Natural killer cell (primary cell): ENCODE measurements at places on chromosomes 4 and X. TPM values are rescaled to one million over a fixed set of nuclear protein-coding genes. Genes with fewer than 3 reads are reported as not detected.

DNA sequence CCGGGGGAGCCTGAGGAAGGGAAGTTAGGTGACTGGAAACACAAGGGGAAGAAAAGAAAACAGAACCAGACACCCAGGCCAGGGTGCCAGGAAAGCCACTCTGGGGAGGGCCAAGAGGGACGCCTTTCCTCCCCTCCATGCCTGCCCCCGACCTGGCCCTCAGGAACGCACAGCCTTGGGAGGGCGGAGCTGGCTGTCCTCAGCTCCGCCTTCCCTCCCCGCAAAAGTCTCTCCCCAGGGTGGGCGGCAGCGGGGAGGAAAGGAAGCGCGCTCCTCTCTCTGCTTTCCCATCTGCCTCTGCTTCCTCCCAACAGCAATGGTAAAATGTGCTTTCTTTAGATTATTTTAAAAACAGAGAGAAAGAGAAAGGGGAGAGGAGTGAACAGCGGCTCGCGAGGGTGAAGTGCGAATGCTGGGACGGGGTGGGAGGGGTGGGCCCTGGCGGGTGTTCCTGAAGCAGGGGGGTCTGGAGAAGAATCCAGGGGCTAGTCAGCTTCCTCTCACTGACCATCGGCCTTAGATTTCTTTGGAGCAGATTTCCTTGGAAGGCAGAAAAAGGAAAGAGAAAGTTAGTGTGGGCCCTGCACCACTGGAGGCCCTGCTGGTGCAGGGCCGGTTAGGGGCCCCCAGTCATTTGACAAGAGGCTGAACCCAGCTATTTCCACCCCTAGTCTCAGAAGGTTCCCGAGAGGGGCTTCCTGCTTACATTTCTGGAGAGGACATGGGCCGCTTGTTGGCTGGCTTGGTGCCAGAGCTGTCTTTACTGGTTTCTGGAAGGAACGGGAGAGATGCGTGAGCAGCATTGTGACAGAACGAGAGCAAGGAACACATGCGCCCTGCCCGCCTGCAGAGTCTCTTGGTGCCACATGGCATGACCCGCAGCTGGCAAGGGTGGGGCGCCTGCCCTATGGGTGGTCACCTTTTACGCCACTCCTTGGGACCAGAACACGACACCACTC, 4.7 kb upstream of the RENBP start:
- DNase-seq, result no peak

DNA sequence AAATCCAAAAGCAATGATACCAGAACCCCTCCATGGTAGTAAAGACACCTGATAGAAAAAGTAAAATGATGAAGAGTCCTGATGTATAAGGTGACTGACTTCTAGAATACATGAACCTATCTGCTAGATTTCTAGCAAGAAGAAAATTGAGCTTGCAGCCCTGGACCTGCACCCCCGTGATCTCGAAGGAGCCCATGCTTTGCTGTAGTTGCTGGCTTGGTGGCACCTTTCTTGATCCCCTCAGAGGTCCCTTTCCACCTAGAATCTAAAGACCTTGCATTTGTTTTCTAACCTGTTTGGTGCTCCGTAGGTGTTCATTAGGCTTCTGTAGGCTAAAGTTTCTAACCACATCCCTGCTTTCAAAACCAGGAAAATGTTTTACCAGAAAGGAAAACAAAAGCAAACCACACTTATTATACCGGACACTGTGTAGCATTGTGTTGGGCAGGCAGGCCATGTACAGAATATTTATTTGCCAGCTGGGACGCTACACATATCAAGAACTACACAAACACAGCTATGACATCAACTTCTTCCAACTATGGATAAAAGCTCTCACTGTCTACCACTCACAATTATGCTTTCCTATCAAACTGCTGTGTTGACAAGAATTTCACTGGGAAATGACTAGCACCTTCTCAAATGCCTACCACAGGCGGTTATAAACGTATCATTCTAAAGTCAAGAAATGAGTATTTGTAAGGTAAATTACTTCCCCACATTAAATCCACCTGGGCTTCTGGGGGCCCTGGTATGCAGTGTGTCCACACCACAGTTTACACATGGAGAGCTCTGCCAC, 316.2 kb downstream of the UNC5C start:
- no peak for DNase-seq

GRCh38 chr4:118746251-118746919, 61.2 kb downstream of the METTL14 start:
- DNase-seq, result no peak

DNA sequence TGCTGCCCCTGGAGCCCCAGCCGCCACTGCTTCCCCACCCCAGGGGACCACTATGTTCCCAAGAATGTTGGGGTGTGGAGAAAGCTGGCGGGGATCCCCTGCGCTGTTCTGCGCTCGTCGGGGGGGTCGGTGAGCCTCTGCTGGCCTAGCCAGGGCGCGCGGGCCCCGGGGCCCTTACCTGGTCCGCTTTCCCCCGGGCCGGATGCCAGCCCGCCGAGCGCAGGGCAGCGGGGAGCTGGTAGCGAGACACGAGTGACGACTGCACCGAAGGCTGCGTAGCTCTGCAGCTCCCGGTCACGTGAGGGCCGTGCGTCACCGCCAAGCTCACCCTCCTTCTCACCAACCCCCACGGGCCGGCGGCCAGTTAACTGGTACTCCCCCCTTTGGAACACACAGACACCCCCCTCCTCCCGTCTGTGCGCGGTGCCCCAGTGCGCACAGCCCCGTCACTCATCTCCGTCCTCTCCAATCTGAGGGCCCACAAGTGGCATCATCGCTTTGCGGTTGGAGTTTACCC, at the start of gene BEX1:
TSS of gene BEX1 (minus strand) at position 254 of the 517 bp plus-strand sequence. CDS start 897 bp downstream, outside the sequence.
- DNase-seq, result peak; percentile 10

- no peak for DNase-seq
Observed at GRCh38 chr4:2551118-2551517, 14.7 kb downstream of the FAM193A start.

DNA sequence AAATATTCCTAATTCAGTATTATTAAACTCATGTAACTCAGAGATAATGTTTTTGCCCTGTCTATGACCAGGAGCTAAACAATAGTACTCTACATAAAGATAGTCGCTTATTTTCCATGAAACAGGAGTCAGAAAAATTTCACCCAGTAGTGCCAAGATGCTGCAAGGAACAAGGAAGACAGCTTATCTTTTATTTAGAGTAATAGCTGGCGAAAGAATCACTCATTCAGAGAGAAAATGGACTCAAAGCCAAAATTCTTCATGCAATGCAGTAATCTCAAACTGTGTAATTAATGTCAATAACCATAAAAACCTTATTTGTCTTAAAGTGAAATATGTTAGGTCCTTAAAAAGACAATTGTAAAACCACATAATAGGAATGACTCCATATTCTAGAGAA, 477.8 kb downstream of the ANKRD50 start:
- DNase-seq, result no peak

GRCh38 chr4:13700021-13700857, 72.7 kb upstream of the BOD1L1 start:
- DNase-seq, result no peak

DNA sequence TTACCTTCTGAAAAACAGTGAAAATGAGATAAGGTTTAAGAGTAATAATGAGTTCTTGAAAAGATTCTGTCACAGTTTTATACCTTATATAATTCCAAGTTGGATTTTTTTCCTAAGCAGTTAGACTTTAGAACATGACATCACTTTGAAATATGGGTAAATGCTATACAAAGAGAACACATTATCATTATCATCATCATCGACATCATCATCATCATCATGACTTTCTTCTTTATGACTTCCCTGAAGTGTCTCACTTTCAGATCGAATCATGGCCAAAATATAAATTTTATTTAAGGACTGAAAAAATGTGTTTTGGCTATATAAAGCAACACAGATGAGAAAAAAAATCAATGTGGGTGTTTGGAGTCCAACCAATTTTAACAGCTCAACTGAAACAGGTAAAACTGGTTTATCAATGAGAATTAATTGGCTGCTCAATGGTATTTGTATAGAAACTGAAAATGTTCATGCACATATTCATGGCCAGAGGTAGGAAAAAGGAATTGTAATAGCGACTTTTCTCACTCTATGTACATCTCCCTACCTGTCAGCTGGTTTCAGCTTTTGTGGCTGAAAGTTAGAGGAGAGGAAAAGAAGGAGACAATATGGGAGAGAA, 243.1 kb upstream of the GPC4 start:
- no peak for DNase-seq

DNA sequence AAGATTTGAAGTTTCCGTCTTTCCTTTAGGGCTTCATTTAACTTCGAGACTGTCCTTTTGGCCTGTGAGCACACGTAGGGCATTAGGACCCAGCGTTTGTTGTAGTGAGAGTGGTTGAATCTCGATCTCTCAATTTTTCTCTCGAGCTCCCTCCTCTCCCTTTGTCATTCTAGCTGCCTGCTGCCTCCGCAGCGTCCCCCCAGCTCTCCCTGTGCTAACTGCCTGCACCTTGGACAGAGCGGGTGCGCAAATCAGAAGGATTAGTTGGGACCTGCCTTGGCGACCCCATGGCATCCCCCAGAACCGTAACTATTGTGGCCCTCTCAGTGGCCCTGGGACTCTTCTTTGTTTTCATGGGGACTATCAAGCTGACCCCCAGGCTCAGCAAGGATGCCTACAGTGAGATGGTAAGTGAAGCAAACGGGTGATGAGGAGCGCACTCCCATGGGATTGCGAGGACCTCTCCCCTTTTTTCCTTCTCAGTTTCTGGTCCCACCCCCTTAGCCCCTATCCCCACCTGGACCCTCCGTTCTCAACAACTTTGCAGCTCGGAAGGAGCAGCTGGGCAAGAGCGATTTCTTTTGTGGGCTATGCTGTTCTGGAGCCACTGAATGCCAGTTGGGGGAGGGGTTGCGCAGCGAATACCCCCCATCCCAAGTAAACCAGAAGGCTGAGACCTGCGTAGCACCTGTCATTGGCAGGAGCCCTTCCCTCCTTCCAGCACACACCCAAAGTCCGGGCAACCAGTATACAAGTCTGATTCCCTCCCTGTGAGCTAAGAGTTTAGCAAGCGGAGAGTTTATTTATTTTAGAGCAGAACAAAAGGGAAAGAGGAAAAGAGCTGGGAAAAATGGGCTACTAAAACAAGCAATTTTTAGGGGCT, at the start of gene TMEM35A:
TSS of gene TMEM35A (plus strand) at position 164 of the 883 bp plus-strand sequence. CDS start at position 288, 124 bp downstream.
- no peak for DNase-seq

DNA sequence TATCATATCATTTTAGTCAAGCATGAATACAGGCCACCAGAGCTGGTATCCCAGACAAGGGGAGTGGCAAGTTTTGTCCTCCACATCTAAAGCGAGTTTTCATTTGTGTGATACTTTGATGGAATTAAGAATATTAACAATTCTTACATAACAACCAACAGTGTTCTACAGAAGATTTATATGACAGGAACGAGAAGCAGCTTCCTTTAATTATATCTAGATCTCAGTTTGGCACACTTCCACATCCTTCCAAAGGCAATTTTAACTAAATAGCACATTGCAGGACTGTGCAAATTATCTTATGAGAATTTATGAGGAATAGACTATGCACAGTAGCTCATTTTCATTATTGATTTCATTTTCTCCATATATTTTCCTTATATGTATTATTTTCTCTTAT, 121.2 kb upstream of the GUCY1A1 start:
- no peak for DNase-seq

GRCh38 chr4:164384416-164384815, 369.5 kb upstream of the SMIM31 start:
- no peak for DNase-seq

DNA sequence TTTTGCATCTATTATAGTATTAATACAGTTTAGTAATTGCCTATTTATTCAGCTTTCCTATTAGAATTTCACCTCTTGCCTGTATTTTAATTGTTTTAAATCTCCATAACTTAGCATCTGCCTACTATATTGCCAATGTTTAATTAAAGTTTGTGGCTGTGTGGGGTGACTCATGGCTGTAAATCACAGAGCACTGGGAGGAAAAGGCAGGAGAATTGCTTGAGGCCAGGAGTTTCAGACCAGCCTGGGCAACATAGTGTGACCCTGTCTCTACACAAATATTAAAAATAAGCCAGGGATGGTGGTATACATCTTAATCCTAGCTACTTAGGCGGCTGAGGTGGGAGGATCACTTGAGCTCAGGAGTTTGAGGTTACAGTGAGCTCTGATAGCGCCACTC, 14.5 kb upstream of the CCSER1 start:
- DNase-seq, result no peak

- no peak for DNase-seq
Observed at GRCh38 chrX:113741744-113742143, 842.1 kb upstream of the HTR2C start.

The DNAAF6 gene
- not detected for total RNA-seq

The SMIM43 gene
- total RNA-seq, result not detected

The FAM47E gene
- 0.85 TPM for total RNA-seq

The ADGRL3 gene
- total RNA-seq, result not detected

The PASD1 gene
- total RNA-seq, result not detected

The PPP1R3F gene
- total RNA-seq, result 3.6 TPM
